Neural progenitor cell (in vitro differentiated cells): ENCODE measurements at places on chromosomes 6 and 20. TPM values are rescaled to one million over a fixed set of nuclear protein-coding genes. Genes with fewer than 3 reads are reported as not detected.
A peak's percentile ranks its signal among the peaks of the same experiment; 100 is the strongest.

The MAS1L gene
- not detected in 2 replicates for total RNA-seq

DNA sequence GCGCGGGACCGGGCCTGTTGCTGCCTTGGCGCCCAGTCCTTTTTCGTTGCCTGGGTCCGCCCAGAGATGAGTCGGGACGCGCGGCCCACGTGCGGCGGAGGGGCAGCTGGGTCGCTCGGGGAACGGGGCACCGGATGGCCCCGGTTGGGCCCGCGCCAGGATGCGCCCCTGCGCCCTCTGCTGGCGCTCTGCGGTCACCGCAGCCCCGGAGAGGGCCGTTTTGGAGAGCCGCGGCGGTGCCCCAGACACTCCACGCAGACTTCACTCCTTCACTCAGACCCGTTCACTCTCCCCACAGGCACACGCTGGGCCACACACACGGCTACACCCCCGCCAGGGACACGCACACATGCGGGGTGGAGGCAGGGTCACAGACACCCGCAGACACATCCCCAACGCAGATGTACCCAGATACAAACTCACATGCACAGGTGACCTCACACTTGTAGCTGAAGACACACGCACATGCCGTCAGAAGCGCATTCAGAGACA is 38.8 kb downstream of the SRC start:
- H3K4me1 ChIP-seq: no peaks in the 10 kb centered on the region
- H3K36me3 ChIP-seq: no peaks in the 10 kb centered on the region
- H3K27ac ChIP-seq: no peak overlapping the region

GRCh38 chr6:53692172-53692571 is 26.6 kb upstream of the KLHL31 start:
- no peak for DNase-seq
- H3K4me3 ChIP-seq: no peak overlapping the region
- no peak overlapping the region for H3K27ac ChIP-seq
- no peaks in the 10 kb centered on the region for H3K27me3 ChIP-seq

The PI16 gene
- 0.06 TPM in 1 of 2 replicates, not detected in the other for total RNA-seq

- DNase-seq: no peak
- no peak overlapping the region for H3K4me3 ChIP-seq
- H3K36me3 ChIP-seq: no peaks in the 10 kb centered on the region
- H3K27me3 ChIP-seq: no peaks in the 10 kb centered on the region
- H3K27ac ChIP-seq: no peak overlapping the region
- no peaks in the 10 kb centered on the region for H3K4me1 ChIP-seq
These were observed 47.2 kb downstream of the GMPR start for GRCh38 chr6:16285467-16286150.

The CAPN11 gene
- 0.40 and 0.49 TPM in 2 replicates for total RNA-seq

The SLPI gene
- not detected in 2 replicates for total RNA-seq

The ULBP2 gene
- not detected in 2 replicates for total RNA-seq

The CRYBG1 gene
- total RNA-seq: 0.06 and 0.40 TPM in 2 replicates

DNA sequence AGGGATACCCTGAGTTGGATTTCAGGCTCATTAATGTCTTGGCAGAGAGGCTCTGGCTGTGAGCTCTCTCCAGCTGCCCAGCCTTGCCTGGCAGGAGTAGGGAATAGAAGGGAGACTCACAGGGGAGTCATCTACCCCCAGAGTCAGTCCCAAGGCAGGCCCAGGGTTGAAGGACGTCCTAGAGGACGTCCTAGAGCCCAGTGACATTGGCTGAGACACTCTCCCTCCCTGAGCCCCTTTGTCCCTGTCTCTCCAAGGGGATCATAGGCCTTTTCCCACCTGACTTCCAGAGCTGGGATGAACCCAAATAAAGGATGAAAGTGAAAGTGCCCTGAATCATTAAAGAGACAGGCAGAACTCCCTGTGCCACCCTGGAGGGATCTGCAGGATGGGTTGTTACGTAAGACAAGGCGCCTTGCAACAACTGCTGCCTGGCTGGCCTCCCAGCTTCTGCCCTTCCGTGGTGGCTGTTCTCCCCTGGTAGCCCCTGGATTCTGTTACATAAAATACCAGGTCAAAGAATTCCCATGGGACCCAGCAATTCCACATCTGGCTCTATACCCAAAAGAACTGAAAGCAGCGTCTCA is 53.6 kb upstream of the SIRPA start:
- peaks cover 3% of the 10 kb centered on the region for H3K4me1 ChIP-seq
- H3K36me3 ChIP-seq: no peaks in the 10 kb centered on the region
- no peak overlapping the region for H3K4me3 ChIP-seq
- H3K27me3 ChIP-seq: no peaks in the 10 kb centered on the region
- H3K27ac ChIP-seq: no peak overlapping the region

DNA sequence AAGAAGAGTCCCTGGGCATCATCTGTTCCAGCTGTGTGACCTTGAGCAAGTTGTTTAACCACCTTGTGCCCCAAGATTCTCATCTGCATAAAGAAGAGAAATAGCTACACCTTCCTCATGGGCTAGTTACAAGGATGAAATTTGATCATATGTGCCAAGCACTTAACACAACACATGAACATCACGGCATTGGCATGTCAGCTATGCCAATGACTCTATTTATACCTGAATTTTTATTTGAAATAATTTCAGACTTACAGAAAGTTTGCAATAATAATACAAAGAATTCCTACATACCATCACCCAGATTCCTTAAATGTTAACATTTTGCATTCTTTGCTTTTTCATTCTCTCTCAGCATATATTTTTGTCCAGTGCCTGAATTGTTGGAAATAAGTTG is 21.0 kb upstream of the TCF15 start:
- no peaks in the 10 kb centered on the region for H3K36me3 ChIP-seq
- DNase-seq: no peak
- H3K4me3 ChIP-seq: no peak overlapping the region
- H3K27me3 ChIP-seq: no peaks in the 10 kb centered on the region
- no peak overlapping the region for H3K27ac ChIP-seq

DNA sequence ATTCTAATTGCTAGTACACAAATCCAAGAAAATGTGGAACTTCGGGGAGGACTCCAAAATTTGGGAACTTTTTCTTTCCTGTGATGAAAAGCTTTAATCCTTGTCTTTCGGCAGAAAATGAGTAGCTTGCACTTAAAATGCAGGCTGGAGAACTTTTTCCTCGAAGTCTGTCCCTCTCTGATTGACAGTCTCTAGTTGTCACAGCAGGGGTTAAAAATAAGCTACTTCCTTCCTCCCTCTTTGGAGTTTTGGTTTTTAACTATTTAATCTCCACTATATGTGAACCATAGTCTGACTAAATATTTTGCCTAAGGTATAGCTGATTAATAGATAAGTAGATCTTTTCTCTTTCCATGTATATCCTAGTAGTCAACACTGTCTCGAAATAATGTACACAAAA is 66.8 kb upstream of the MBOAT1 start:
- DNase-seq: no peak
- no peak overlapping the region for H3K4me3 ChIP-seq
- no peaks in the 10 kb centered on the region for H3K36me3 ChIP-seq
- no peaks in the 10 kb centered on the region for H3K27me3 ChIP-seq
- H3K27ac ChIP-seq: no peak overlapping the region
- H3K4me1 ChIP-seq: peaks cover 12% of the 10 kb centered on the region

The SOBP gene
- total RNA-seq: 11.0 and 12.6 TPM in 2 replicates

- H3K27ac ChIP-seq: no peak overlapping the region
- H3K4me3 ChIP-seq: no peak overlapping the region
- H3K4me1 ChIP-seq: peaks cover 31% of the 10 kb centered on the region
- no peaks in the 10 kb centered on the region for H3K36me3 ChIP-seq
- H3K27me3 ChIP-seq: no peaks in the 10 kb centered on the region
These were observed 92.7 kb downstream of the CD40 start for GRCh38 chr20:46210672-46211330.

The ESF1 gene
- total RNA-seq: 14.8 and 29.1 TPM in 2 replicates

GRCh38 chr6:13586603-13587542 is 12.5 kb downstream of the SIRT5 start:
- H3K36me3 ChIP-seq: no peaks in the 10 kb centered on the region
- H3K27me3 ChIP-seq: no peaks in the 10 kb centered on the region
- no peak overlapping the region for H3K4me3 ChIP-seq
- no peak for DNase-seq
- H3K27ac ChIP-seq: no peak overlapping the region

DNA sequence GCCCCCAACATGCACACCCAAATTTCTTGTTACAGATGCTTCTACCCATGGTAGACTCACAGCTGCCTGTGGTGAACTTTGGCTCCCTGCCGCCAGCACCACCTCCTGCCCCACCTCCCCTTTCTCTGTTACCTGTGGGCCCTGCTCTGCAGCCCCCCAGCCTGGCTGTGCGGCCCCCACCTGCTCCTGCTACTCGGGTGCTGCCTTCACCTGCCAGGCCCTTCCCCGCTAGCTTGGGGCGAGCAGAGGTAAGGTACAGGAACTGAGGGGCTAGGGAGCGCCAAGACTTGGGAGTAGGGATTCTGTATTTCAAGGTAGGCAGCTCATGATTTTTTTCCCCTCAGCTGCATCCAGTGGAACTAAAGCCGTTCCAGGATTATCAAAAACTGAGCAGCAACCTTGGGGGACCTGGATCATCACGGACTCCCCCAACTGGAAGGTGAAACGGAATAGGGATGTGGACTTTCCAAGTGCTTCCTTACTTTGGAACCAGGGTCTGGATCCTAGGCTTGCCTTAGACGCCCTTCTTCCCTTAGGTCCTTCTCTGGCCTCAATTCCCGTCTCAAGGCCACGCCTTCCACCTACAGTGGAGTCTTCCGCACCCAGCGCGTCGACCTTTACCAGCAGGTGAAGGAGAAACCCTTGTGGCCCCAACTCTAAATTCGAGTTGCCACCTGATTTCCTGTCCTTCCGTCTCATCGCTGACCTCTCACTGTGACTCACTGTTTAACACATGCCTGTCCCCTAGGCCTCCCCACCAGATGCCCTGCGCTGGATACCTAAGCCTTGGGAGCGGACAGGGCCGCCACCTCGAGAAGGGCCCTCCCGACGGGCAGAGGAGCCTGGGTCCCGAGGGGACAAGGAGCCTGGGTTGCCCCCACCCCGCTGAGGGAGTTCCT is 15.5 kb downstream of the BAG6 start:
- no peaks in the 10 kb centered on the region for H3K4me1 ChIP-seq
- peak overlapping the region; percentile 37 for H3K27ac ChIP-seq
- H3K36me3 ChIP-seq: peaks cover 3% of the 10 kb centered on the region
- no peak for DNase-seq
- no peak overlapping the region for H3K4me3 ChIP-seq

GRCh38 chr20:33373735-33374605 is 27.3 kb downstream of the CDK5RAP1 start:
- H3K4me3 ChIP-seq: no peak overlapping the region
- H3K27me3 ChIP-seq: no peaks in the 10 kb centered on the region
- H3K4me1 ChIP-seq: no peaks in the 10 kb centered on the region
- no peak for DNase-seq
- no peaks in the 10 kb centered on the region for H3K36me3 ChIP-seq
- no peak overlapping the region for H3K27ac ChIP-seq

DNA sequence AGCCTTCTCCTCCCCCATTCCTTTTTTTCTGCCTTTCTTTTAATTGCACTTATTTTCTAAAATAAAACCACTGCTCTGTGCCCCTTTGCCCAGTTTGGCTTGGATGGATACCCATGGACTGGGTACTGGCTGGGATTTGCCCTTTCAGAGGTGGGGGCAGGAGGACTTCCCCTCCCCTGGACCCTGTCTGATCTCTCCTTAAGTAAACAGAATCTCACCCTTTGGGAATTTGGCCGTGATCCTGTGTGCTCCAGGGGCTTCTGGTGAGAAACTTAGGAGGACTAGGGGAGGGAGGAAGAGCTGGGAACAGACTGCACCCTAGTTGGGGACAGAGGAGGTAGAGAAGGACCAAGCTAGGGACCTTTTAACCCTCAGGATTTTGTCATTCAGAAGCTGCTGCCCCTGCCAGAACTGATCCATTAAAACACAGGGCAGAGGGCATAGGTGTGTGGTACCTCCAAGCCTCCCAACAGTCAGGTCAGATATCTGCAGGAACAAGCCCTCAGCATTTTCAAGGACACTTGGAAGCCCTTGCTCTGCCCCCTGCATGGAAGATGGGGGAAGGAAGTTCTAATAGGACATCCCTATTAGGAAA is 7.3 kb downstream of the FOXP4 start:
- H3K4me3 ChIP-seq: no peak overlapping the region
- H3K27ac ChIP-seq: no peak overlapping the region
- peaks cover 54% of the 10 kb centered on the region for H3K4me1 ChIP-seq
- DNase-seq: no peak

The ADGB gene
- not detected in 2 replicates for total RNA-seq

The MKKS gene
- 23.9 and 36.3 TPM in 2 replicates for total RNA-seq

The TNNC2 gene
- 0.81 TPM in 1 of 2 replicates, not detected in the other for total RNA-seq

The LST1 gene
- not detected in 2 replicates for total RNA-seq

- no peak overlapping the region for H3K27ac ChIP-seq
- no peaks in the 10 kb centered on the region for H3K36me3 ChIP-seq
- no peak for DNase-seq
- H3K4me1 ChIP-seq: no peaks in the 10 kb centered on the region
- H3K4me3 ChIP-seq: no peak overlapping the region
These were observed 87.8 kb downstream of the L3MBTL3 start for GRCh38 chr6:130105996-130106704.

The TRIM31 gene
- total RNA-seq: not detected in 2 replicates

DNA sequence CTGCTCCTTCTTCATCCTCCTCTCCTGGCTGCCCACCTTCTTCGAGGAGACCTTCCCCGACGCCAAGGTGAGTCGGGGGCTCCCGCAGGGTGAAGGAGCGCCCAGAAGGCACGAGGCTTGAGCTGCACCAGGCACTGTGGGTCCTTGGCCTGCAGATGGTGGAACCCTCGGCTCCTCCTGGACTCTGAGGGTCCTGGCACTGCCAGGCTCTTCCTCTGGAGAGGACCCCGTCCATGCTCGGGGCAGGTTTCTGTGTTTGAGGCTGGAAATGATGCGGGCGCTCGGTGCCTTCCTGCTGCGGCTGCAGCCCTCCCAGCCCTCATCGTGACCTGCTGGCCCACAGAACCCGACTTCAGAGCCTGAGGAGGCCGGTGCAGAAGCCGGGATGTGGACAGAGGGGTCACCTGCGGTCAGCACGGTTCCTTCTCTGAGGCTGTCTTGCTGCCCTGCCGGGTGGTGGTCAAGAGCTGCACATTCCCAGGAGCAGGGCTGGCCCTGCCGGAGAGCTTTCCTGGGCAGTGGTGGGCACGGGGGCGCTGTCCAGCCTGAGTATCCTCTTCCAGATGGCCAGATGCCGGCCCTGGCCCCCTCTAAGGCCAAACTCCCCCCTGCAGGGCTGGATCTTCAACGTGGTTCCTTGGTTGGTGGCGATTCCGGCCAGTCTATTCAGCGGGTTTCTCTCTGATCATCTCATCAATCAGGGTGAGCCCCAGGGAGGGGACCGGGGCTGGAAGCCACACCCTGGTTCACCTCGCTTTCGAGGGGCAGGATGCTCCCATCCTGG is 11.3 kb downstream of the SLC17A9 start:
- no peak overlapping the region for H3K4me3 ChIP-seq
- no peaks in the 10 kb centered on the region for H3K4me1 ChIP-seq
- H3K36me3 ChIP-seq: no peaks in the 10 kb centered on the region

- no peak for DNase-seq
- no peaks in the 10 kb centered on the region for H3K4me1 ChIP-seq
- H3K36me3 ChIP-seq: no peaks in the 10 kb centered on the region
These were observed 22.1 kb downstream of the L3MBTL1 start for GRCh38 chr20:43529457-43530153.
